ENCODE measurements at places on chromosomes 7 and 10. TPM values are rescaled to one million over a fixed set of nuclear protein-coding genes. Genes with fewer than 3 reads are reported as not detected.

The KLF14 gene
- total RNA-seq, result not detected

The CABCOCO1 gene
- total RNA-seq, result 3.4 TPM

The SYNPO2L gene
- not detected for total RNA-seq

The NPY4R2 gene
- total RNA-seq, result not detected

The EVX1 gene
- not detected for total RNA-seq

The MEOX2 gene
- total RNA-seq, result 13.0 TPM

Measured in fibroblast of the aortic adventitia (primary cell).